ENCODE measurements at places on chromosomes 12 and 14. TPM values are rescaled to one million over a fixed set of nuclear protein-coding genes. Genes with fewer than 3 reads are reported as not detected.

GRCh38 chr12:113876160-113876559, 90.0 kb downstream of the RBM19 start:
- no peak for DNase-seq

DNA sequence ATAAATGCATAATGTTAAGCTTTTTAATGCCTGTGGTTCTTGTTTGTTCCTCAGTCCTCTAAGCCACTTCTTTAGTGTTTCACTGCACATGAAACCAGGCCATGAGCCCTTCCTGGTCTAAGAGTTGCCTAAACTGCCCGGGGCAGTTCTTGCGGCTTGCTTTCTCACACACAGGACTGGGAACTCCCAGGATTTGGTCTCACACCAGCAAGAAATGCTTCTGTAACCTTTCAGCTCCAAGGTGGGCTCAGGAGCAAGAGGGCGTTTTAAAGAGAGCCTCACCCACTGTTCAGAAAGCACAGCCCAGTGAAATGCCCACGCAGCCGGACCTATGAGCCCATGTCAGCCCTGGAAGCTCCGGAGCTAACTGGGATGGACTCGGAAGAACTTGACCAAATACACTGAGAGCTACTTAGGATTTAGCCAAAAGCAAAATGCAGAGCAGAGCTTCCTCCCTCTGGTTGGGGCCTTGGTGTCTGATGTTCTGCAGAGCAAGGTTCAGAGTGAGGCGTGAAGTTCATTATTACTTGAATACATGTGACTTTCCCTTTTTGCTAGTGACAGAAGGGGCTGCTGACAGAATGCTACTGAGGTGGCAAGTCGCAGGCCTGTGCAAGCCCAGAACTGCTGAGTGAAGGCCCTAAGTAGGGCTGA, 23.4 kb downstream of the SLC25A29 start:
- DNase-seq = peak; percentile 55

DNA sequence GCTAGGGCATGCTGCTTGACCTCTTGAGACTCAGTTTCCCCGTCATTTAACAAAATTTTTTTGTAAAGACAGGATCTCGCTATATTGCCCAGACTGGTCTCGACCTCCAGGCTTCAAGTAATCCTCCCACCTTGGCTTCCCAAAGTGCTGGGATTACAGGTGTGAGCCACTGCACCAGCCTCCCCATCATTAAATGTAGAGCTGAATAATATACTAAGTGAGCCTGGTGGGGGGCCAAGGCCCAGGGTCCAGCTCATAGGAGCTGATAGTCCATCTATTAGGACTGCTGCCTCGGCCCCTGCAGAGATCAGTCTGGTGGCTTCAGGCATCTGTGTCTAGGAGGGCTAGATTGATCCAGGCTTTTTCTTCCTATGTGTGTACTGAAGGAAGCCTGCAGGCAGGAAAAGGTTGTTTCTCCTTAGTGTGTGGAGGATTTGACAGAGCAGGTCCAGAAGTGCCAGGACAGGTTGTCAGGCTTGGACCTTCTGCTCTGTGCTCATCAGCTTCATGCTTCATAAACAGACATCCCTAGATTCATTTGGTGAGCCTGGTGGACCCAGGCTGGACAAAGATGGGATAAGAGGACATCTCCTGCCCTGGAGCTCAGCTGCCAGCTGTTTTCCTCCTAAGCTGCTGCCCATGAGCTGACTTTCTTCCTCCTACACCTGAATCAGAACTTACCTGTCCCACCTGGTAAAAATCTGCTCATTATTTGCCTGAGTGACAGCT, 135.4 kb downstream of the ZFP36L1 start:
- DNase-seq = no peak

GRCh38 chr14:84856751-84857534, 673.0 kb upstream of the FLRT2 start:
- DNase-seq = no peak

MYH7 gene
- not detected for total RNA-seq

PLEKHG7 gene
- not detected for total RNA-seq

LRP1-AS gene
- total RNA-seq = not detected

NAV3 gene
- total RNA-seq = 28.3 TPM

Measured in M059J (cell line).